ENCODE measurements at places on chromosomes 2 and 18.

- DNase-seq = no peak
Observed at GRCh38 chr2:68799140-68800026, 64.8 kb downstream of the ARHGAP25 start.

DNA sequence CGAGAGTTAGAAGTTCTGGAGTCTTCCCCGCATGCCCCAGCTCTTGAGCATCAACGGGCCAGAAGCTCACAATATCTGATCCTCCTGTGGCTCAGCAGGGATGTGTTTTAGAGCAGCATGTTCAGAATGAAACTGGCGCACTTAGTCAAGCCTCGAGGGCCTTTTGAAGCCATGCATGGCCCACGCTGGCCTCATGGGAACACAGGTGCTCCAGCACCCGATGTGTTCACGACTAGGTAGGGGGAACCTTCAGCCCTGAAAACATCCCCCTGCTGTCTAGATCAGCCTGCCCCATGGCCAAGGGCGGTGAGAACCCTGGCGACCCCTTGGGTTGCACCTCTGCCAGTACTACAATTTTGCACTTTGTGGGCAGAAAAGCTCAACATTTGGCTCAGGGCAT, 32.8 kb downstream of the MSH6 start:
- no peak for DNase-seq

DNA sequence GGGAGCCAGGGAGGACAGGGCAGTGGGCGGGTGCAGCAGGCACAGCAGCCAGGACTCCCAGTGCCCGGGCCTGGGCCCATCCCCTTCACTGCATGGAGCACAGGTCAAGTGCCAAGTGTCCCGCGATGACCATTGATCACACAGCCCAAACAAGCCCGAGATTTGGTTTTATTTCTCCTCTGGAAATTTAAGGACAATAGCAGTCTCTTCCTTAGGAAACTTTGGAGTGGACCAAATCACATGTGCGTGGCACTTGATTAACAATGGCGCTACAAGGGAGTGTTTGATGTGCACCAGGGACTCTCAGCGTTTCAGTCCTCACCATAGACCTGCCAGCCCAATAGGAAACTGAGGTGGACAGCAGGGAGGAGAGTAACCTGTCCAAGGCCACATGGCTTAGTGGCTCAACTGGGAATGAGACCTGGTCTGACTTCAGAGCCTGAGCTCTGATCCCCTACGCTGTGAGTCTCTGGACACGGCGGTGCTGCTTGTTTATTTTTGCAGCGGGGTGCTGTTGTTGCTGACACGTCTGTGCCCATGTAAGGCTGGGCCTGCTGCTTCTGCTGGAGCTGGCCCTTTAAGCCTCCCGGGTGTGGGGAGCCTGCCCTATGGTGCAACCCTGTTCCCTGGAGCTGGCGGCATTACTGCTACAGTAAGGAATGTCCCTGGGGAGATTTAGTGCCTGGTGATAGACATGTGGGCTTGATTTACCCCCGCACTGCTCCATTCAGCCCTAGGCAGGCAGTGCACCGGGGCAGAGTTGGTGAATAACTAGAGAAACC, 194.2 kb downstream of the INHBB start:
- DNase-seq = peak; percentile 86

DNA sequence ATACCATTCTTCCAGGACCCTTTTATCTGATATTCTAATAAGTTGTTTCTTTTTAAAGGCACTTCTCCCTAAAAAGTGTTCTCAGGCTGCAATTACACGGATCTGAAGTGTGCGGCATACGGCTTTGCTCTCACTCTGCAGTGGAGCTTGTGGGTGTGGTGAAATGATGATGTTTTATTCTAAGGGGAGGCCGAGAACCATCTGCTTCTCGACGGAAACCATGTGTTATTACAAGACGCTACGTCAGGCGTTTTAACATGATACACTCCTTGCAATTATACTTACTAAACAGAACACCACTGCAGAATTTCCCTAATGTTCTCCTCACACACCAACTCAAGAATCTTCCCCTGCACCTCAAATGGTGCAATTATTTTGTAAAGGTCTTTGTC, 34.9 kb upstream of the CTDP1 start:
- DNase-seq = no peak

Data from psoas muscle (tissue), 8 donors.